Erythroblast (primary cell): ENCODE measurements at places on chromosomes 6 and 20.

GRCh38 chr20:31822421-31823330 lies 3.5 kb downstream of the MYLK2 start:
- DNase-seq = peak; percentile 68

GRCh38 chr20:25076731-25077609 lies 5.0 kb downstream of the VSX1 start:
- DNase-seq = peak; percentile 29

DNA sequence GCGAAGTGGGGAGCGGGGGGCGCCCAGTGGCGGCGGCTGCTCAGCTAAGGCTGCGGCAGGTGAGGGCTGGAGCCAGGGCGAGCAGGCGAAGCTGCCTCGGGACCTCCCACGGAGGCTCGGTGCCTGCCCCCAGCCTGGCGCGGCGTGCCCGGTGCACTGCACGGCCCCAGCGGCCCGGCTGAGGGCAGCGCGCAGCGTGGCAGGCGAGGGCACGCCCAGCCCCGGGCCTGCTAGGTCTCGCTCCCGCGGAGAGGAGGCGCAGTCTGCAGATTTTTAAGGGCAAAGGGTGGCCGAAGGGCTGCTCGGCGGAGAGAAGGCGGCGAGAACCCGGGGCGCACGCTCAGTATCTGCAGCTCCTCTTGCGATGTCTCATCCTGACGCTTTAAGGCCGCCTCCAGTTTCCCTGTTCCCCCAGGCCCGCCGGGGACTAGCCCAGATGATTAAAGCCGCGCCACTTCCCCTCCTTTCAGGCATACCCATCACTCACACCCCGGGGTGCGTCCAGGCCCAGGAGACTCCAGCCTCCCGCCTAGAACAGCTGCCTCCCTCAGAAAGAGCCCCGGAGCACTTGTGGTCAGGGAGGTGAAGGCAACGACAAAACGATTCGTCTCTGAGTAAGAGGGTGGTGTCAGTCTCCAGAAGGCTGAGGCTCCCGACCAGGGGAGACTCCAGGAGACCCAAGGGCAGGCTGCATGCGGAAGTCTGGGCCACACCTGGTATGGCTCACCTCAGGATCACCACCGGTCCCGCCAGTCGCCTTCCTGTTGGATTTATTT lies at the start of gene FERMT1:
TSS of gene FERMT1 (minus strand) at position 158 of the 776 bp plus-strand sequence. CDS start 3,476 bp downstream, outside the sequence.
- peak; percentile 4 for DNase-seq

DNA sequence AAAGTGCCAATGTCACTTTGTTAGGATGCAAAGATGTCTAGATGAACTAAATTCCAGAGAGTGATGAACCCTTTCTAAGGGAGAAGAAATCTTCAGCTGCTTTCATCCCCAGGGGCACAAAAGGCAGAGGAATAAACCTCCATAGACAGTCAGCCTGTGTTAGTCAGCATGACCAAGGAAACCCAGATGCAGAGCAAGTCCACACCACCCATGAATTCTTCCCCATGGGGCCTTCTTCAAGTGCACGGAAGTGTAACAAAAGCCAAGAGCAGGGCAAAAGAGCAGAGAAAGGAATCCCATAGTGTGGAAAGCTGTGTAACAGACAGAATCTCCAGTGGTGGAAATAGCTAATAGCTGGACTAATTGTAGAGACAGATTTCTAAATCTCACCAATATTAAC lies 50.0 kb downstream of the DCDC2 start:
- DNase-seq = no peak

DNA sequence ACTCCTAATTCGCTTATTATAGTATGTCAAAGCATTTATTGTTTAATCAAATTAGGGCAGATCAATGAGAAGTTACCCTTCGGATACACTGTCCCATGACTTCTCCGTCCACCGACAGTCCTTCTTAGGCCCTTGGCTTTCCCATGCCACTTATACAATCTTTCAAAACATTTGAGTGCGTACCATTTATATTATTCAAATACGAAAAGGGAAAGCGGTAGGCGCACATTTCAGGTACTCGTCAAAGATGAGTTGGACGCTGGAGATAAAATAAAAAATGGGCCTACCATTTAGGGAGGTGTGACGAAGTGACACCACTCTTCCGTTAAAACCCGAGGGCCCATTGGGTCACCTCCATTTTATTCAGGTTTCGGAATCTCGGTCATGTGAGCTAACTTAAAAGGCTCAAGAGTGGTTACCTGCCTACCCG lies 542 bp upstream of the AFG1L start:
- DNase-seq = no peak

DNA sequence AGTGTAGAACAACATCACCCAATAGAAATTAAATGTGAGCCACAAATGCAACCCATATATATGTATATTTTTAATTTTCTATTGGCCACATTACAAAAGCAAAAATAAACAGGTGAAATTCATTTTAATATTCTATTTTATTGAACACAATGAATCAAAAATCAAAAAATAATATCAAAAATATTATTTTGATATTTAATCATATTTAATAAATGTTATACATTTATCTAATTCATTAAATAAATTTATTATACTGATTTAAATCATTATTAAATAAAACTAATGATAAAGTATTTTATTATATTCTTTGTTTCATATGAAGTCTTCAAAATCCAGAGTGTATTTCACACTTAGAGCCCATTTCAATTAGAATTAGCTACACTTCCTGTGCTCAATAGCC lies 98.4 kb upstream of the MANEA start:
- DNase-seq = no peak

DNA sequence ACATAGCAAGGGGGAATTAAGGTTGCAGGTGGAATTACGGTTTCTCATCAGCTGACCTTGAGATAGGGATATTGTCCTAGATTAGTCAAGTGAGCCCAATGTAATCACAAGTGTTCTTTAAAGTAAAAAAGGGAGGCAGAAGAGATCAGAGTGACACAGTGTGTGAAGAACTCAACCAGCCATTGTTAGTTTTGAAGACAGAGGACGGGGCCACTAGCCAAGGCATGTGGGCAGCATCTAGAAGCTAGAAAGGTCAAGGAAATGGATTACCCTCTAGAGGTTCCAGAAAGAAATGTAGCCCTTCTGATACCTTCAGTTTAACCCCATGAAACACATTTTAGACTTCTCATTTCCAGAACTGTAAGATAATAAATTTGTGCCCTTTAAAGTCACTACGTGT lies 18.5 kb upstream of the TSPYL1 start:
- DNase-seq = no peak

GRCh38 chr6:35691027-35691824 lies 2.5 kb upstream of the FKBP5 start:
- no peak for DNase-seq

DNA sequence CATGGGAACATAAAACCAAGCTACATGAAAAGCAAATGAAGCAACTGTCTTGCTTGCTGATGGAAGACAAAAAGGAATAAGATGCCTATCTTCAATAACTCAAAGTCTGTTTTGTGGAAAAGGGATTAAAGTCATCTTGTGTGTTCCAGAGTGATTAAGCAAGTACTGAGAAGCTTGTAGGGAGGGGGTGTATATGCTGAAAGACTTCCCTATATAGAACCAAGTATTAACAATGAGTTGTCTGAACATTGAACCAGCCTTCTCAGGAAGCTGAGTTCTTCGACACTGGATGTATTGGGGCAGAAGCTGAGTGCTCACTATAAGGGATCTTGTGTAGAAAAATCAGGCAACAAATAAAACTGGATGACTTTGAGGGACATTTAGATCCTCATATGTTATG lies 451.8 kb downstream of the CD83 start:
- no peak for DNase-seq

DNA sequence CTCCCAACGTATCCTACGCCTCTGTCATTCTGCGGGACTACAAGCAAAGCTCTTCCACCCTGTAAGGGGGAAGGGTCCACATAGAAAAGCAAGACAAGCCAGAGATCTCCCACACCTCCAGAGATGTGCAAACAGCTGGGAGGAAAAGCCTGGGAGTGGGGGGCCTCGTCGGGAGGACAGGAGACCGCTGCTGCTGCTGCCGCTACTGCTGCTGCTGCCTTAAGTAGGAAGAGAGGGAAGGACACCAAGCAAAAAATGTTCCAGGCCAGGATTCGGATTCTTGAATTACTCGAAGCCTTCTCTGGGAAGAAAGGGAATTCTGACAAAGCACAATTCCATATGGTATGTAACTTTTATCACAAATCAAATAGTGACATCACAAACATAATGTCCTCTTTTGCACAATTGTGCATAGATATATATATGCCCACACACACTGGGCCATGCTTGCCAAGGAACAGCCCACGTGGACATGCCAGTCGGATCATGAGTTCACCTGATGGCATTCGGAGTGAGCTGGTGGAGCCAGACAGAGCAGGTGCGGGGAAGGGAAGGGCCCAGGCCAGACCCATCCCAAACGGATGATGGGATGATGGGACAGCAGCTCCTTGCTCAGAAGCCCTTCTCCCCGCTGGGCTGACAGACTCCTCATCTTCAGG lies 108.8 kb upstream of the RAB32 start:
- no peak for DNase-seq

DNA sequence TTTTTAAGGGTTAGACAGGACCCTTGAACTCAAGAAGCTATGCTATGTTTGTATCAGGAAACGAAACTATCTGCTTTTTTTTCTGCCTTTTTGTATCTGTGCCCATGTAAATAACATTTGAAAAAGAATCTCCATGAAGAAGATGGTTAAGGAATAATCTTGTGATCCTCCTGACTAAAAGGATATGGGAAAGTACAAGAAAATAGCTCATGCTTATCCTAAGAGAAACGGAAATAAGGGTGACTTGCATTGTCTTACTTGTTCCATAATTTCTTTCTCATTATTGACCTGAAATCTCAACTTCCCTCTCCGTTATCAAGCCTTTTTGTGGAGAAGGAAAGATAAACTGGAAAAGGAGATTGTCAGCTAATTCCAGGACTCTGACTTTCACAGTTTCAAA lies 5.9 kb upstream of the CFAP206 start:
- no peak for DNase-seq

GRCh38 chr6:19925533-19925932 lies 88.4 kb downstream of the ID4 start:
- DNase-seq = no peak

- peak; percentile 36 for DNase-seq
These were observed at the start of gene DLK2 for GRCh38 chr6:43455531-43456428. DLK2 (minus strand) TSS chr6:43455548; CDS start chr6:43454825, 723 bp downstream.

DNA sequence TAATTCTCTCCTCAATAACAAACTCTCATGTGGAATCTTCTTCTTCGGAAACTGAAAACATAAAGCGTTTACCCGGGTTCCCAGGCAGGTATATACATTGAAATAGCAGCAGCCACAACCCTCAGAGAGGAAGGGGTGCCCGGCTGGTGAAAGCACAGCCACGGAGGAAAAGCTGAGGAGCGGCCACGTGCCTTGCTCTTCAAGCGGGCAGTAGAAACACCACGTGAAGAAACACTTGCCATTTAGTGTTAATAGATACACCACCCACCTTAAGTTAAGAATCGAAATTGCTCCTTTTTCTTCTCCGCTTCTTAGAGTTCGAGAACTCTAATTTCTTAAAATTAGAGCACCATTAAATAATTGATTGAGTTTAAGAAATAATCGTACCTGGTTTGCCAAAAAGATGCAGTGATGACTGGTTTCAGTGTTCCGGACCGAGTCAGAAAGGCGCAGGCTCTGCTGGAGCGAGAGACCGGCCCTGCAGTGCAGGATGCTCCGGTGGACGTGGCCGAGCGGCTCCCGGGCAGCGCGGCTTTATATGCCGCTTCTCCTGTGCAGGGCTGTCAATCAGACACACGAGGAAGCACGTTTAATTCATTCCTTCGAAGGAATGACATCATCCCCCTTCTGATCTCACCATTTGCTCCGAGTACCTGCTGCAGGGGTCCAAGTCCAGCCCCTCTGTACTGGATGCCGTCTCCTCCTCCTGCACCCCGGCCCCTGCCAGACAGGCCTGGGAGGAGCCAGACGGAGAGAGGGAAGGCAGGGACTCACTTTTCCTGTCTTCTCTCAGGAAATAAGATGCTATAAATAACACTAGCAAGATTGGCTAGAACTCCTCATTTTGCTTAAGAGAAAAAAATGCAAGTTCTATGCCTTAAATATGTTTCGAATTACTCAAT lies at the start of gene THBS2:
TSS of gene THBS2 (minus strand) at position 510 of the 902 bp plus-strand sequence. CDS start 3,062 bp downstream, outside the sequence.
- DNase-seq = no peak

- no peak for DNase-seq
These were observed 180.7 kb downstream of the HIVEP2 start for GRCh38 chr6:142764311-142764710.

DNA sequence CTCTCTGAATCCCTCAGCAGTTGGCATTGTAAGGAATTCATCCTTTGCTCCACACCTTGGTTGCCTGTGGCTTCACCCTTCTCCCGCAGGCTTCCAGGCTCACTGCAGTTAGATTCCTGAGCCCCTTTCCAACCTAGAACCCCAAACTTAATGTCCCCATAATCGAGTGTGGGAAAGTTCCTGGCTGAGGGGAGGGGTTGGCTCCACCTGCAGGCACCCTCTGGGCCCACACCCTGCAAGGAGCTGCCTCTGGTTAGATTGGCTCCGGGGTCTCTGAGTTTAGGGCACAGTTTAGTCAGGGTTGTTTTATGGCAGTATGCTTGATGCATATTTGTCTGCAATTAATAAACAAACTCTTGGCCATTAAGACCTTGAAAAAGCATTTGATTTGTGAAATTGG lies 63.4 kb downstream of the MTHFD1L start:
- no peak for DNase-seq

- DNase-seq = no peak
These were observed 265.0 kb upstream of the MARCKS start for GRCh38 chr6:113591896-113592827.

DNA sequence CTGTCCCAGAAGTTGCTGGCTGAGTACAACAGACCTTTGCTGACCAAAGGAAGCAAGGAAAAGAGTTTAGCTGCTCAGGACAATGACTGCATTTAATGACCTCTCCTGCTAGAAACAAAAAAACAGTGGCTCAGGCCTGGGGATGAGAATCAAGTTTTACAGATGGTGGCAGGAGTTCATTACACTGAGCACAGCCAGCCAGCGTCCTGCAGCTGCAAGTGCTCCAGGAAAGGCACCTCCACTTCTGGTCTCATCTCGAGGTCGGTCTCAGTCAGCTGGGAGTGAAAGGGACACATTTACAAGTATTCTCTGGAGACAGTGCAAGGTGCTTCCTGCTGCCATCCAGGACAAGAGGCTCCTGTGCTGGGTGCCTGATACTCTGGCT lies 362.7 kb downstream of the THBS2 start:
- DNase-seq = no peak

DNA sequence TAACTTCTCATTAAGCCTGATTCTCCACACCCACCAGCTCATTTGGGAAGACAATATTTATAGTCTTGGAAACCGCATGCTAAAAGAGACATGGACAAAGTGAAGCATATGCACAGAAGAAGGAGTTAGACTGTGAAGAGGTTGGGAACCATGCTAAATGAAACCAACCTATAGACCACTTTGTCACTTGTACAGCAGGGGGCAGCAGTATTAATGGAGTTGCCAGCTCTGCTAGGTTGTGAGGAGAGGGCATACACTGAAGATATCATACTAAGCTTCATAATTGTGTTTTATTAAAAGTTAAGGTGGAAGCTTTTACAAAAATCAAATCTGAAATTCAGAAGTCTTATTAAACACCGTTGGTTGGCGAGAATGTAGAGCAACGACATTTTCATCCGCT lies 38.3 kb upstream of the HMGCLL1 start:
- DNase-seq = peak; percentile 15

- DNase-seq = no peak
These were observed 14.0 kb downstream of the MAK start for GRCh38 chr6:10824297-10824696.

GRCh38 chr20:50569864-50570836 lies 60.0 kb downstream of the PTPN1 start:
- DNase-seq = peak; percentile 43
